SW 1271 (cell line): ENCODE measurements at places on chromosomes 4 and X.

- DNase-seq: no peak
These were observed 259.7 kb downstream of the NKX6-1 start for GRCh38 chr4:84239278-84239845.

GRCh38 chr4:25937801-25938200 is 23.8 kb downstream of the SMIM20 start:
- DNase-seq: no peak

DNA sequence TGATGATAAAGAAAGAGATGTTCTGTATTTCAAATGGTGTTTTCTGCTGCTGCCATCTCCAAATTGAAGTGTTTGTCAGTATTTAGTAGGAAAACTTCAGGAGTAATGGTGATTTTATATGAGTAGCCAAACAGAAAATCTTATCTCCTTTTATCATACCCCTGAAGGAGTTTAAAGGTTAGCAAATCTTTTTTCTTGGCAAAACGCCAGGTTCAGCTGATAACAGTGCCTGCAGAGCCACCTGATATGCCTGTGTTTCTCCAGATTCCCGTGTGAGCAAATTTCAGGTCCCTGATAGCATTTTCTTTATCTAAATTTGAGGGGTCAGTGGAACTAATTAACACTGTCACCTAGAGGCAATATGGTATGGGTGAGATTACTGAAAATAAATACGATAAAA is 65.8 kb upstream of the ETNPPL start:
- DNase-seq: no peak

DNA sequence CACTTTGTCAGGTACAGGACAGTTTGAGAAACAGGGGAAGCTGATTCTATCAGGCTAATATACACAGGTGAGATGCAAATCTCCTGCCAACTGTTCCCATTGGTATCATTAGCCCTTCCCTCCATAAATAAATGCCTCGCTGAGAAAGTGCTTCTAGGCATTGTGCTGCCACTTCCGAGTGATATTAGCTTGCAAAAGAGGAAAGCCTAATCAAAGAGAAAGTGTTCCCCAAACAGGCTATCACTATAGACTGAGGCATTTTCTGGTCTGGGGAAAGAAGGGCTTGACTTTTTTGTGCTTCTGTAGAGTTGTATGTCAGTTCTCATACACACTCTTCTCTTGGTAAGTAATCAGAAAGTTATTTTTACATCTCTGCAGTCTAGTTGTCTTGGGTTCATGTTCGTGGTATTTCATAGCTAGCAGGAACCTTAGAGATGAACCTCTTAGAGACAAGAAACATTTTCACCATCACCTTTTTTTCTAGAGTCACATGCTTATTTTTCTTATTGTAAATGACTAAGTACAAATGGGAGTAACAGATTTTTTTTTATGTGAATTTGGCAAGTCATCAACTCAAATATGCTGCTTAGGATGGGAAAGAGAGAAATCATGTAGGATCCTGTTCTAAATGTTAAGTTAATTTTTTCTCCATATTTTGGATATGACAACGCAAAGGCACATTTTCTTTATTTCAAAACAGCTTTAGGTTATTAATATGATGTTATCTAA is 1009.8 kb downstream of the ADGRL3 start:
- DNase-seq: no peak

GRCh38 chrX:40095583-40096394 is 2.0 kb downstream of the BCOR start:
- no peak for DNase-seq

DNA sequence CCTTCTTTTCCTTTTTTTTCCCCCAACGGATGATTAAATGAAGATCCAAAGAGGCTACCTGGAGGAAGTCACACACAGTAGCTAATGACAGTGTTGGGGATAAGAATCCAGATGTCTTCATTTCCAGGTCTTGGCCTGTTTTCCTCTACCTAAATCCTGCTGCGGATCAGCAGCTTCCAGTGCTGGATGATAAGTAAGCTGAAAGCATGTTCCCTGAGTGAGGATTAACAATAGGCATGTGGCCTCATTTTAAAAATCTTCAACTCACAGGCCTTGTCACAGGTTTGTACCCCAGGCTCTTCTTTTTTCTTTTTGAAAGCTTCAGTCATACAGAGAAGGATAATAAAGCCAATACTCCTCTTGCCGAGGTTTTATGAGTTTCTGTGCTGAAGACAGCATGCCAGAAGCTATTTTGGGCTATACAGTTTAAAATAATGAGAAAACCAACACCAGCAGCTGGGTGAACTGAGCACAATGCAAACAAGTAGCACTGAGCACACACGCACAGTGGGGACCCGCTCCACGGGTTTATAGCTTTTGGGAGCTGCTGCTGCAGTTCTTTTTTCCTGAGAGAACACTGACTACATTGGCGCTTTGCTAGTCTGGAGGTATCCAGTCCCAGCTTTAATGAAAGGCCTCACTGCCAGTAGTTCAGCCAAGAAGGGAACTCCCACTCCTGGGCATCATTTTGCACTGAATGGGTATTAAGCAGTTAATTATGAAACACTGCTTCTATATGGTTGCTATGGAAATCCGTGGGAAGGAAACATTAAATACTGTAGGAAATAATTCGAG is 184.2 kb upstream of the CTSO start:
- no peak for DNase-seq

GRCh38 chrX:9885150-9885549 is 82.0 kb upstream of the CLDN34 start:
- no peak for DNase-seq

DNA sequence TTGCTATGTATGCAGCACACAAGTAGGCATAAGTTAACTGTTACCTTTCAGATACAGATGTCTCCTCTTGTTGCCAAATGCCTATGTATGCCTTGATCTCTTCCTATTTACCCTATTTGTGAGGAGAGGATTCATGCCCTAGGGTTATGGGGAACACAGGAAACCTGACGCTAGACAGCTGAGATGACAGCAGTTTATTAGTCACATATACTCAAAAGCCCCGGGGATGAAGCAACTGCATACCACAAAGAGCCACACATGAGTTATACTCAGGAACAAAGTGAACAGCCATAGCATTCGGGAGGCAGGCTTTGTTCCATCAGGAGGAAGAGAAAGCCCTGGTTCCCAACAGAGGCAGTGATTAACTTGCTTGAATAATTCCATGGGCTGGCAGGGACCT is 1011.7 kb upstream of the PCDH7 start:
- DNase-seq: no peak

DNA sequence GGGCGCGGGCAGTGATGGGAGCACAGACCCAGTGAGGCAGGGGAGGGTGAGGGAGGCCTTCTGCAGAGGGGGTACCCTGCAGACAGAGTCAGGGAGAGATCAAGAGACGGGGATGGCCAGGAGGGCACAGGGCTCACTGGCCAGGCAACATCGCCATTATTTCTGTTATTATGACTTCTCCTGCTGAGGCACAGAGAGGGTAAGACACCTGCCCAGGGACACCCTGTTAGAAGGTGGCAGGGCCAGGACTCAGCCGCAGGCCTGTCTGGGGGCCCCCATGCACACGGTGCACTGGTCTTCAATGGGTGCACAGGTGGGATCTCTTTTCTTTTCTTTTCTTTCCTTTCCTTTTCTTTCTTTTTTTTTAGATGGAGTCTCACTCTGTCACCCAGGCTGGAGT is 15.8 kb downstream of the BLOC1S4 start:
- DNase-seq: no peak

- no peak for DNase-seq
These were observed 25.6 kb upstream of the TCEANC start for GRCh38 chrX:13627306-13627705.

DNA sequence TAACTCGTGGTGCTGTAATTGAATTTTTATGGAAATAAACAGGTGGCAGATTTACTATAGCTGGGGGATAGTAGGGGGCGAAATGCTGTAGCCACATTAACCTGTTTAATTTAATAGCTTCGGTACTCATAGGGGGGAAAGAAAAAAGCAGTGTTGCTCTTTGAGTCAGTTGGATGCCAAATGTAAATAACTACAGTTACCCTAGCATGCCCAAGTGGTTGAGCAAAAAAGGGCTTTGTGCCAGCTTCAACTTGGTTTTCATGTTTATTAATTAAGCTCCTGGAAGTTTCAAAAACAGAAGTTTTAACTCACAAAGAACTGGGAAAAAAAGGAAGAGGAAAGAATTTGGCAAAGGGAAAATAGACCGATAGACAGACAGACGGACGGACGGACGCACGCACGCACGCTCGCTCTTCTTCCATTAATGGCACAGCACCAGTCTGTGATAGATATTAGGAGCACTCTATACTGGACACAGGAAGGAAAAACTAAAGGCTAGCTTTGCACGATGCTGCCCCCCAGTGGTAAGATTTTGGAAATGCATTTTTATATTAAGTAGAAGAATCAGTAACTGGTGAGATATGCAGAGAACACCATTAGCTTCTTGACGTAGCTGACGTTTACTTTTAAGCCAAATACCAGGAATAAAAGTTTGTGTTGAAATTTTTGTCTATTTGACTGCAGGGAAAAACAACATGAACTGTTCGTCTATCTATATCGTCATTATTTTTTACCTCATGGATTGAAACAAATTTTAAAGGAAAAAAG is 151.8 kb downstream of the SLC7A11 start:
- DNase-seq: peak; percentile 71

GRCh38 chrX:19566359-19567222 is 51.3 kb upstream of the MAP3K15 start:
- no peak for DNase-seq

GRCh38 chr4:179399054-179399782 is 1957.0 kb upstream of the AGA start:
- DNase-seq: no peak

GRCh38 chr4:151599863-151600262 is 160.9 kb downstream of the GATB start:
- DNase-seq: no peak

- DNase-seq: no peak
These were observed 5.3 kb downstream of the YIPF7 start for GRCh38 chr4:44646151-44646550.

DNA sequence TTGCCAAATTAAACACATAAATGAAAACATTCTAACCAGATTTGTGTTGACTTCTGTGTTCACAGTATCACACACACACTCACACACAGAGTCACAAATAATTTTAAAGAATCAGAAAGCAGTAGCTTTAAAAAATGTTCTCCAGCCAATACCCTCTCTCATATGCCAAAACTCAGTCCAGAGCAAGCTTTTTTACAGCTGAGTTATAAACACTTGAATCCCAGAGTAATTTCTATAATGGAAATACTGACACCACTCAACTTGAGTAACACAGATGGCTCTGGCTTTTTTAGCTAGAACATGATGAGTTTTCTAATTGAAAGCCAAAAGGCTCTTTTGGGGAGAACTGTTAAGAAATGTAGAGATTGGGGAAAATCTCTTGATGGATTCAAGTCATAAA is 100.8 kb downstream of the DOCK11 start:
- DNase-seq: no peak

GRCh38 chr4:119025916-119026661 is 109.5 kb upstream of the MYOZ2 start:
- DNase-seq: no peak

DNA sequence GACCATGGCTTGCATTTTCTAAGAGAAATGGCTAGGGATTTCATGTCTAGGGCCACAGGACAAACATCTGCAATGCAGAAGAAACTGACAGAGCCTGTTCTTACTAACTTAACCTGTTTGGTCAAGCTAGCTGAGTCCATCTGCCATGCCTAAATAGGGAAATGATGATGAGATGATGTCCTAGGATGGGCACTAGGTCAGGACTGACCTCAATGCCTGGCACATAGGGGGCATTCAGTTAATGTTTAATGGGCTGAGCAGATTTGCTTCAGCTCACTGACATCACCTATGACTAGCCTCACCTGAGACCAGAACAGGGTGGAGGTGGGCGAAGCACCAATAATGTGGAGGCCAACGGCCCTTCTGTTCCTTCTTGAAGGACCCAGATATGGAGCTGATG is 174.2 kb upstream of the SCML1 start:
- no peak for DNase-seq

- no peak for DNase-seq
These were observed 65.7 kb downstream of the BEX3 start for GRCh38 chrX:103441878-103442535.

- no peak for DNase-seq
These were observed 51.7 kb upstream of the ATP8A1 start for GRCh38 chr4:42708625-42709024.

DNA sequence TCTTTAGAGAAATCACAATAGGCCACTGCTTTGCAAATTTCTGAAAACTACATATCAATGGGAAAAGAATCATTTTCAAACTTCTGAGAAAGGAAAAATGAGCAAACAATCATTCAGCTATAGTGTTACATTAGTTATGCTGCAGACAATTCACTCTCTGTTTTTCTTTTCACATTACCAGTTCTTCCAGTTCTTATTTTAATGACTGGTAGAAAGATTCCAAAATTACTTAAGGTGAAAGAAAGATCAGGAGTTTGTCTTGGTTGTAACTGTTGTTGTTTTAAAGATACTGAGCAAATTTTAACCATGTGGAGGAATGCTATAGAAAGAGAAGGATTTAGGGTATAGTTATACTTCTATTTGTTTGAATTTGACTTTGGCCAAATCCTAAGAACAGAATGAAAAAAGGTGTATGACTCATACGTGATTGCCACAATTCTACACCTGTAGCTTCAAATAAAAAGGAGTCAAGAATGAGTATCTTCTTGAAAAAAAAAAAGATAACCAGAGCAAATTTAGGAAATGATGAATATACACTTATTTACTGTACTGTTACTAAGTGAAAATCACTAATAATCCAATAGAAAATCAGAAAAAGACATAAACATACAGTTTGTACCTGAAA is 21.0 kb upstream of the RASGEF1B start:
- DNase-seq: no peak

- no peak for DNase-seq
These were observed 27.3 kb upstream of the CHRNA9 start for GRCh38 chr4:40307627-40308497.

DNA sequence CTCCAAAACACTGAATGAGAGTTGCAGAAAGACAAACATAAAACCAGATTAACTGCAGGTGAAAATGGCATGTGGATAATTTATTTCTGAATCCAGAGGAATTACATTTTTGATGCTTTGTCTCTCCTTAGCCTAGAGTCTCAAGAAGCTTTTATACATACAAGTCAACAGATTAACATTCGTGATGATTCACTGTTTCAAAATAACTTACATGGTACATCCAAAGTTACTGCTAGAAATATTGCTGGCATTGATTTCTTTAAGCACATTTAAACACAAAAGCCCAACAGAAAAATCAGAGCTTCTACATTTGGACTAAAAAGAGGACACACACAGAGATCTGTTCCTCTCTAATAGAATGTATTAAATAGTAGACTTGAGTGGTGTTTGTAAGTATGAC is 105.6 kb downstream of the AMELX start:
- DNase-seq: no peak

- no peak for DNase-seq
These were observed 746.4 kb upstream of the MAGEB2 start for GRCh38 chrX:29468911-29469494.
